ENCODE measurements at places on chromosomes 11 and 22. TPM values are rescaled to one million over a fixed set of nuclear protein-coding genes. Genes with fewer than 3 reads are reported as not detected.

UNC93B1 gene
- 34.3 TPM for total RNA-seq

DNA sequence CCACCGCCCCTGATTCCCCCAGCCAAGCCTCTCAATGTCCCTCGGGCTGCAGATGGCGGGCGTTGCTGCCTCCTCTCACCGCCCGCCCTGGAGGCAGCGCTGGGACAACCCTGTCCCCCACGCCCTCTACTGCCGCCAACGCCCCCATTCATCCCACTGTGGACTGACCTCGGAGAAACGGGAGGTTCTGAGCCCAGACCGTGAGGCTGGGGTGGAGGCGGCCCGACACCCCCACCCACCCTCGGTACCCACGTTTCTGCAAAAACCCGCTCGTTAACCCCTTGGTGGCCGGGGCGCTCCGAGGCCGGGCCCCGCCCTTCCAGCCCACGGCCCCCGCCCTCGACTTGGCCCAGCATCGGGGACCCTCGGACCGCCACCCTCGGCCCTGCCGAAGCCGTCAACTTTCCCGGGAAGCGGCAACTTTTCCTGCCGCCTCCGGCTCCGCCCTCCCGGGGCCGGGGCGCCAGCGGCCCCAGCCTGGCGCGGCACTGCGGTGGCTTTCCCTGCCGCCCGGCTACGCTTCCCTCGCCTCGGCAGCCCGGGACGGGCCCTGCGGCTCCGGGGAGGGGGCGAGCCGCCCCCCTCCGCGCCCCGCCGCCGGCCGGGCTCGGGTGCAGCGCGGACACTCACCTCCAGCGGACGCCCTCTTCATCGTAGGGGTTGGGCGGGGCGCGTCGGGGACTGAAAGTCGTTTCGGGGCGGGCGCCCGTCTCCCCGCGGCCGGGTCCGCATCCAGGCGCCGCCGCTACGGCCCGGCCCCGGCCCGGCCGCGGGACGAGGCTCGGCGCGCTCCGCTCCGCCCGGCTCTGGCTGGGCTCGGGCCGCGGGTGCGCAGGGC, 458 bp downstream of the RTN4R start:
- no peak for DNase-seq

DNA sequence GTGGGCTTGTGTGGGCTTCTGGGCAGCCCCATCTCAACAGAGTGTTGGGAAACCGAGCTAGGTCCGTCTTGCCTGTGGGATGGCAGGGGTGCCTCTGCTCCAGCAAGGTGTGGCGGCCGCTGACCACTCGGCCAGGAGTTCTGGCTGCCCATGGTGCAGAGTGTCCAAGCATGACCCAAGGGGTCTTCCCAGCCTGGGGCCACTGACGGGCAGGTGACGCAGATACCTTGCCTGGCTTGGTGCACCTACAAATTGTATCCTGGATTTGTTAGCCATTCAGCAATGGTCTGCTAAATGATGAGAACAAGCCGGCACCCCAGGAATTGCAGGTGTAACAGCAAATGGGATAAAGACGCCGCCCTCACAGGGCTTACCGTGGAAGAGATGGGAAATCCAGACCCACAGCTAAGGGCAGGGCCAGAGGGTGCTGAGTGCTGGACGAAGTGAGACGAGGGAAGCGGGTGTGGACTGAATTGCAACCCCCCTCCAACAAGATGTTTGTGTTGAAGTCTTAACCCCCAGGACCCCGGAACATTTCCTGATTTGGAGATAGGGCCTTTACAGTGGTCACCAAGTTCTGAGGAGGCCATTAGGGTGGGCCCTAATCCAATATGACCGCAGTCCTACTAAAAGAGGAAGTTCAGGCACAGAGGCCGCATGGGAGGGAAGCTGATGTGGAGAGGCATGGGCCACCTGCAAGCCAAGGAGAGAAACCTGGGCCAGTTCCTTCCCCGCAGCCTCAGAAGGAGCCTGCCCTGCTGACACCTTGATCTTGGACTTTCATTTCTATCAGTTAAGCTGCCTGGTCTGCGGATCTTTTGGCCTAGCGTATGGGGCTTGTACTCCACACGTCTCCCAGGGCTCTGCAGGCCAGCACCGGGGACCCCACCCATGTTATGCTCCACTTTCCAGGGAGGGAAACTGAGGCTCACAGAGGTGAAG, 45.2 kb upstream of the LINC01488 start:
- DNase-seq, result no peak

- DNase-seq, result no peak
Measured at GRCh38 chr11:126475014-126475991, 119.8 kb downstream of the ST3GAL4 start.

DNA sequence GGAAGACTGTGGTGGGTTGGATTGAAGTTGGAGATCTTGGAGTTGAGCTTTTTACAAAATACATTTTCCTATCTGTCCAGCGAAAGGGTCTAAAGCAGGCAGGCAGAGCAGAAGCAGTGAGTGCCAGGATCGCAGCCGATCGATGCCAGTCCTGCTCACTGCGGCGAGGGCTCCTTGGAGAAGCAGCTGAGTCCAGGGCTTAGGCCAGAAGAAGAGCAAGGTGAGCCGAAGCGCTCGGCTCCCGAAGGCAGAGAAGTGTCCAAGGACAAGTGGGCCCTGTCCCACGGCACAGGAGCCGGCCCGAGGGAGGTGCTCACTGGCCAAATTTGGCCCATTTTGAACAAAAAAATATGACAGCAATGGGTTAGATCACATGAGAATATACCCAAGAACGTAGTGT, 637.8 kb downstream of the BRD1 start:
- DNase-seq, result no peak

- peak; percentile 38 for DNase-seq
Measured at GRCh38 chr11:62921573-62922188, 518 bp upstream of the CHRM1 start.

DNA sequence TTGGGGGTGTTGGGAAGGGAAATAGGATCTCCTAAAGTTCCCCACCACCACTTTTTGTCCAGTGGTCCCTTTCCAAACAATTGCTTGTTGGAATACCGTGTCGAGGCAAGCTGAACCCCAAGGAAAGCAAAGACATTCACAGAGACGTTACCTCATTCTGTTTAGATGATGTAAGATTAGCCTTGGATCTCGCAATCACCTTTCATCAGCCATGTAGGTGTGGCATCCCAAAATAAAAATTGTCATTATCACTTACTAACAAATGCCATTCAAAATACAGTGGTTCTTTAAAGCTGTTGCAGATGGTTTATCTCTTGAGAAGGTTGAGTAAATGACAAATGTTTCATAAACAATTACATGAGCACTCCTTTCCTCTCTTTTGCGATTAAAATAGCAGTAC, 86.5 kb upstream of the SLC25A18 start:
- DNase-seq, result no peak

GRCh38 chr22:36141481-36141880, 19.1 kb downstream of the APOL3 start:
- no peak for DNase-seq

GRCh38 chr11:127034973-127035372, 34.4 kb upstream of the KIRREL3 start:
- no peak for DNase-seq
